ENCODE measurements at places on chromosomes 7 and 10.

DNA sequence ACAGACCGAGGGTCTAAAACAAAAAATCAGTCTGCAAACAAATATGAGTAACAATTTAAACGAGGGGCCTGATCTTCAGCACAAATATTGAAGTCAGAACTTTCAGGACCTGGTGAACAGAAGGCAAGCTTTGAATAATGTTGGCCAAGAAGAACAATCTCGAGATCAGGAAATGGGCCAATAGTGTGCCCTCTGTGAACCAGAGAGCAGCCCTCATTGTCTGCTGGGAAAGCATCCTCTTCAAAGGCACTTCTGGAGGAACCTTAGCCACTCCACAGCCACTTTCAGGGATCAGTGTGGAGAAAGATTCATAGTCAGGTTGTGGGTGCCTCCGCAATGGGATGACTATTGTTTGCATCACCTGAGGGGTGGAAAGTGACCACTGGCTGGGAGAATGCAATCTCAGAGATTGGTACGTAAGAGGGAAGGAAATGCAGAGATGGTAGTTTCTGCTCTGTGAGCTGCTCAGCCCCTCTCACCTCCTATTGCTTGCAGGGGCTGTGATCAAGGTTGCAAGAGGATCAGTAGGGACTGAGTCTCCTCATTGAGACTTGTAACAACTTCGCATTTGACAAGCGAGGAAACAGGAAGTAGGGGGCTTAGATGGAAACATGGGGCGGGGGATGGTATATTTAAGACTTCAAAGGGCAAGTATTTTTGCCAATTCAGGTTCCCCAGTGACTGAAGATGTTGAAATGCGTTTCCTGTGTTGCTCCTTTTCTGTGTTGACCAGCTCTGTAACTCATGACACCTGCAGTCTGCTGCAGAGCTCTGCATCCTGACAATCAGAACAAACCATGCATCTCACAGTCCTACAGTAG lies 28.4 kb upstream of the IFRD1 start:
- no peak for DNase-seq

GRCh38 chr10:98466861-98467505 lies 20.2 kb upstream of the HPS1 start:
- no peak for DNase-seq

- no peak for DNase-seq
These were observed 13.1 kb downstream of the PHKG1 start for GRCh38 chr7:56079450-56080185.

DNA sequence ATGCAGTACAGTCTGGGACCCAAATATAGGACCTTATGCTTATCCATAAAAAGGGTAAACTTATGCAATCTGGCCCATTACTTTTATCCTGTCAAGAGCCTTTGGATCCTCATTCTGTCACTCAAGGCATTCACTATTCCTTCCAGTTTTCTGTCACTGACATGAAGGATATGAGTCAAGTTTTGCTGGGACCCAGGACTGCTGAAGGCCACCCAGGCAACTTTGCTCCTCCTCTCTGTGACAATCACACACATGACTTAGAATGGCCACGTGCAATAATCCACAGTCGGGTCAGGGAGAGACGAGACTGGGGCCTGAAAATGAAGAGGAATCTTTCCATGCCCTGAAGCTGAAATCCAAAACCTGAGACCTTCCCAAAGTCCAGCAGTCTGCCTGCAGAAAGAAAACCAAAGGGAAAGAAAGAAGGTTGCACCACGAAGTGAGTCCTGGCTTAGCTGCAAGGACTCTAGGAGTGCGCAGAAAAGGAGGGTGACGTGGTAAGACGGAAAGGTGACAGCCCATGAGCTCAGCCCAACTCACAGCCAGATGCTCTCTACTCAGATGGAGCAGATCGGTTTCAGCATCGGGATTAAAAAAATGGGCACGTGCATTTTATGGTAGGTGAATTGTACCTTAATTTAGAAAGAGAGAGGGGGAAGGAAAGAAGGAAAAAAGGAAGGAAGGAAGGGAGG lies 67.2 kb downstream of the VOPP1 start:
- DNase-seq, result no peak

- DNase-seq, result no peak
These were observed 73.9 kb upstream of the PDGFA start for GRCh38 chr7:593324-594115.

- DNase-seq, result no peak
These were observed 32.1 kb downstream of the BTRC start for GRCh38 chr10:101385866-101386658.

GRCh38 chr7:55733241-55734140 lies 129.1 kb downstream of the SEPTIN14 start:
- no peak for DNase-seq

DNA sequence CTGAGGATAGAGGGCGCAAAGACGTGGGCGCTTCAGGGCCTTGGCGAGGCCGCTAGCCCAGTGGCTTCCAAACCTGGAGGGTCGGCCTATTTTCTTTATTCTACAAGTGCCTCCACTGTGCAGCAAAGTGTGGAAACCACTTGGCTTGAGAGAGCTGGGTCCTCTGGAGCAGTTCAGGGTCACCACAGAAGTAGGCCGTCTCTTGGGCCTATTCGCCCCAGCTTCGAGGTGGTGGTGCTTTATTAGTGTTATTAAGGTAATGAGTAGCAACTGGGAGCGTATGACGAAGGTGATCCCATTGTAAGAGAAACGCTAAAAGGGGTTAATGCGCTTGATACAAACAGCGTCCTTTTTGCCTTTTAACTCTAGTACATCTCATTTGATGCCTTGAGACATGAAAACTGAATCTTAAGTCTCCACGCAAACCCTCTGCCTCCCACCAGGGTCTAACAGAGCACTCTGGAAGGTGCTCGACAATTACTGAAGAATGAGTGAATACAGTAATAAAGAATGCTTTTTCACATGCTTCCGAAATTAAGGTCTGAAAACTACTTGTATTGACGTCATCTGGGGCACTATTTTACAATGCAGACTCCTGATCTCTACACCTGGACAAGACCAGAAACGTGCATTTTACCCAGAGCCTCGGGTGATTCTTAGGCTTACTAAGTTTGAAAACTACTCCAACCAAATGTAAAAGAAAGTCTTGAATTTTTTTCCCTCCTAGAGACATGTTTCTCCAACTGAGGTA lies 647 bp upstream of the GSAP start:
- DNase-seq, result no peak

- no peak for DNase-seq
These were observed 13.0 kb downstream of the MTURN start for GRCh38 chr7:30147785-30148184.

GRCh38 chr7:41567731-41568114 lies 135.2 kb downstream of the INHBA start:
- DNase-seq, result no peak

- DNase-seq, result peak; percentile 49
These were observed 210.5 kb downstream of the ETV1 start for GRCh38 chr7:13778967-13779366.

- DNase-seq, result no peak
These were observed 5.8 kb downstream of the UNC5B start for GRCh38 chr10:71218046-71218650.

DNA sequence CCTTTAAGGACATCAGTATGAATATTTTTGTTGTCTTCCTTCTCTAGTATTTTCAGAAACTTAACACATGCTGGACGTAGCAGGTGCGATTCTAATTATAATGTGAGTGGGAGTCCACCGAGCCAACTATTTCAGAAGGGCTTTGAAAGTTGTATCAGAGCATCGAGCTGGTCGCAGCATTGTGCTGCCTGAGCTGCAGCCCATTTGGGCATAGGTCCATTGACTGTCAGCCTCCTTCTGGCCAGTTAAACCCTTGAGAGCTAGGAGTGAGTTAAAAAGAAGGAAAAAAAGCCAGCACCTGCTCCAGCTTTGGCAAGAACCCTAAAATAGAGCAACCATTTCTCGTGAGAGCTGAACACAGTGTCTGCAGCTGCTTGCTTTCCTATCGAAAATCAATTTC lies 47.8 kb downstream of the SLC35G1 start:
- DNase-seq, result no peak

- no peak for DNase-seq
These were observed 138.3 kb upstream of the ADCY1 start for GRCh38 chr7:45435846-45436245.

GRCh38 chr7:234051-234707 lies 41.8 kb downstream of the FAM20C start:
- no peak for DNase-seq

DNA sequence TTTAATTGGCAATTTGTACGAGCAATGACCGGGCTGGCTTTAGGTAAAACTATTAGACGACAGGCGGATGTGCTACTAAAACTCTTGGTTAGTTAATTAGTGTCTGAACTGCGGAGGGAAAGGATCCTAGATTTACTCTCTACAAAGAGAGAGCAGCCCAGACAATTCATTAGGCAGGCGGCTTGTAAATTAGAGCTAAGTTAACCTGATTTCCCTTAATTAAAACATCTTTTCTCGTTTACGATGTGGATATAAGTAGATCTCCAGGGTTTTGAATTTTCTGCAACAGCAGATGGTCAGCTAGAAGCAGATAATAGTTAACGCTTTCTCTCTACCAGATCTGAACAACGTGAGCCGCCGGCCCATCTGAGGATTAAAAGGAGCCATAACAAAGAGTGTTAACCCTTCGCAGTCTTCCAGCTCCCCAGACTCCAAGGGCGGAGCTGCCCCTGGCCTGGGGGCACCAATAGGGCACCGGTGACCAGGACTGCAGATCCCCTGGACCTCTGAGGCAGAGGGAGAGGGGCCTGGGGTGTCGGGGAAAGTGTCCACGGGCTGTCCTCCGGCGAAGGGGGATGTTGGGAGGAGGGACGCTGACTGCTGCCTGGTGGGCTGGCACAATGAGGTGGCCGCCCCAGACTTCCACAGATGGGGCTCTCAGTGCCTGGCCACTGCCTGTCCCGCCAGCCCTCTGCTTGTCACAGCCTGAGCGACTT lies 6.3 kb upstream of the UNCX start:
- DNase-seq, result no peak

DNA sequence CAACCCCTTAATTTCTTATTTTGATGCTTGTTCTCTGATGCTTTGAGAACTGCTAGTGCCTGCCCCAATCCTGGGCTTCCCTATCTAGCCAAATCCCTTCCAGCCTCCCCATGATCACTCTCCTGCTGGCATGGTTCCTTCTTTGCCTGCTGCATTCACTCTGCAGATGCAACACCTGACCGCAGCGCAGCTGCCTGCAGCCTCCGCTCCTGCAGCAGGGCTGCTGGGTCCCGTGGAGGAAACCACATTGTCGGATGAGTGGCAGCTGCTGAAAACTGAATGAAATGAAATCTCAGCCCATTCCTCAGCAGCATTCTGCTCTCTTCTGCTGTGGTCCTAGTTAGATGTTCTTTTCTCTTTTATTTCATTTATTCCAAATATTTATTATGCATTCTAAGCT lies 320.3 kb downstream of the CCDC3 start:
- no peak for DNase-seq

DNA sequence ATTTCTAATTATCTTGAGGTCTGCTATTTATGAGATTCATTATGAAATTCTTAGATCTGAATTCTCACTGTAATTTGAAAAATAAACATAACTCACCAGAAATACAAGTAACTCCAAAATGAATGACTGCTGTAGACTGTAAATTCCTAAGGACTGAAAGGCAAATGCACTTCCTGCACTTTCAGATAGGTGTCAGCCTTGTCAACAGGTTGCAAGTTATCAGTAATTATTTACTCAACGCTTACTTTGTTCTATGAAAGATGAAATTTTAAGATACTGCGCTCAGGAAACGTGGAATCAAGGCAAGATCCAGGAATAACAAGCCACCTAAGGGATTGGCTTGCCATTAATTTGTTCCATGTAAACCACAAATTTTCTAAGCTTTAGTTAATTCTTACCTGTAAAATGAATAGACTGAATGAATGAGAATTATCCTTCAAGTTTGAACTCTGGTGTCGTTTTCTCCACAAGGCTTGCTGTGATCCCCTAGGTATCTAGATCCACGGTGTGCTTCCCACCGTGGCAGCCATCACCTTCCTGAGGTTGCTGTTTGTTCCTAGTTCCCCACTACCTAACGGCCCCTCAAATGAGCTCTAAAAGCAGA lies 12.6 kb downstream of the DHX32 start:
- DNase-seq, result no peak

DNA sequence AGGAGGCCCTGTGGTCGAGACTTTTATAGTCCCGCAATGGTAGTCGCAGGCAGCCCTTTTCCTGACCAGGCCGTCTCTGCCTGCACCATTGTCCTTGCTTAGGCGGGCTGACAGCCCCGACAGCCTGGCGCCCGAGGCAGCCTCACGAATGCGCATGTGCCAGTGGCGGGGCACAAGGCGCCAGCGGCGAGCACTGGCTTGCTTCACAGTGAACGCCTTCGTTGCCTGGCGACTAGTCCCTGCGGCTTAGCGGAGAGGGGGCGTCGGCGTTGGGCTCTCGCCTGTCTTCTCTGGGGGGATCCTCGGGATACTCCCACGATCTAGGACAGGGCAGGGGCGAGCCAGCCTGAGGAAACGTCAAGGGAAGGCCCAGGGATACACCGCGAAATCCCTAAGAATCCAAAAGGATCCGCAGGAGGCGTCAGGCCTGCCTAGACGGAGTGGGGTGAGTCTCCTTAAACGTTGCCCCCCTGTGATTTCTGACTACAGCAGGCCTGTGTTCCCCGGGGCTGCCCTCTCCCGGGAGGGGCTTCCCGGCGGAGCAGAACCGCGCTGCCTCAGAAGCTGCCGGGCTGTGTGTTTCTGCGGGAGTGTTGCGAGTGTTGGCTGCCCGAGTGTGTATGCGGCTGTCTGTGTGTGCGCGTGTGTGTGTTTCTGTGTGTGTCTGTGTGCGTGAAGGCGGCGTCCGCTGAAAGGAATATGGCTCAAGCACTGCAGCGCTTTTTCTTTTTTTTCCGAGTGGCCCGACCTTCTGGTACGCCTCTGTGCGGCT lies 20.5 kb upstream of the ZNF273 start:
- no peak for DNase-seq

DNA sequence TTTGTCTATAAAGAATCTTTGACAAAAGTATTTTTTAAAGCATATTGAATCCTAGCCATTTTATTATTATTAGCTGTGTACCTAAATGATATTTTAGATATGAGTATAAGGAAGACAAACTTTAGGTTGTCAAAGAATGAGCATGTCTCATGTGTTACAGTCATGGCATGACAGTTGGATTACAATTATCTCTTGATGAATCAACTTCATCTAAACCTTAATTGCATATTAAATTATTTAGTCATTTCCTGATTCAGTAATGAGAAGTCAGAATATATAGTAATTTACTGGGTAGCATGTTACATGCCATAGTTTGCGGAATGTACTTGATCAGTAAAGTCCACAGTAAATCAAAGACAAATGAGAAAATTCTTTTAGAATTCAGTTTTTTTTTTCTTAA lies 59.2 kb downstream of the MAPK8 start:
- DNase-seq, result no peak

GRCh38 chr10:86944031-86944419 lies 13.4 kb downstream of the MMRN2 start:
- no peak for DNase-seq

- DNase-seq, result no peak
These were observed 285.1 kb upstream of the PFKP start for GRCh38 chr10:2782265-2782664.

DNA sequence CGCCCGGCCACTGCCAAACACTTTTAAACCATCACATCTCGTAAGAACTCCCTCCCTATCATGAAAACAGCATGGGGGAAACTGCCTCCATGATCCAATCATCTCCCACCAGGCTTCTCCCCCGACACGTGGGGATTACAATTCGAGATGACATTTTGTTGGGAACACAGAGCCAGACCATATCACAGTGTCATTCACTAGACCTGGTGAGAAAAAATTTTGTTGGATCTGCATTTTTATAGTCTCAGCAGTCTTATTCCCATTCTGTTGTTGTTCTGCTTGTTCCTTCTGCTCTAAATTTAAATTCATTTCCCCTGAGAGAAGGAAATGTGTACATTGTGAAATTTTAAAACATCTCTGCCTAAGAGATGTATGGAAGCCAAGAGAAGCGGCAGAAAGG lies 4.8 kb upstream of the MKLN1 start:
- no peak for DNase-seq

- DNase-seq, result no peak
These were observed 296.8 kb upstream of the ZMIZ1 start for GRCh38 chr10:78771808-78772455.

Measured in HS-27A (cell line).